Hematopoietic multipotent progenitor cell treated with erythropoietin and hydrocortisone succinate and interleukin-3 and kit ligand, for 17 days (in vitro differentiated cells): ENCODE measurements at places on chromosomes 2 and 18.

GRCh38 chr2:100394111-100394641 is 23.3 kb downstream of the CHST10 start:
- DNase-seq = no peak

- DNase-seq = no peak
Measured at GRCh38 chr2:20823917-20824316, 1.0 kb upstream of the LDAH start.

GRCh38 chr18:69900941-69901340 is 46.7 kb downstream of the CD226 start:
- DNase-seq = no peak

DNA sequence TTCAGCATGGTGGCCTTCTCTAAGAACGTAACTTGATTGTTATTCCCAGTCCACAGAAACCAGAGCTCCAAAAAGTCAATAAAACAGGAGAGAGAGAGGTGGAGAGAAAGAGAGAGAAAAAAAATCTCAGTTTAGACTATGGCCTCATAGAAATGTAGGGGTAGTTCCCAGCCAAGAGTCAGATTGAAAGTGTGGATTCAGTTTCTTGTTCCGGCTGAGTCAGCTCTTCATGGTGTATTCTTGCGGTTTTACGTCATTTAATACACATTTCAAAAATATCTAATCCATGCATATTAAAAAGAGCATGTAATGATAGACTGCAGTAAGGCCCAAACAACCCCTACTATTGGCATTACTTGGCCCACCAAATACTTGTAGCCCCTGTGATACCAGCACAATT is 303.9 kb downstream of the ETAA1 start:
- DNase-seq = no peak

DNA sequence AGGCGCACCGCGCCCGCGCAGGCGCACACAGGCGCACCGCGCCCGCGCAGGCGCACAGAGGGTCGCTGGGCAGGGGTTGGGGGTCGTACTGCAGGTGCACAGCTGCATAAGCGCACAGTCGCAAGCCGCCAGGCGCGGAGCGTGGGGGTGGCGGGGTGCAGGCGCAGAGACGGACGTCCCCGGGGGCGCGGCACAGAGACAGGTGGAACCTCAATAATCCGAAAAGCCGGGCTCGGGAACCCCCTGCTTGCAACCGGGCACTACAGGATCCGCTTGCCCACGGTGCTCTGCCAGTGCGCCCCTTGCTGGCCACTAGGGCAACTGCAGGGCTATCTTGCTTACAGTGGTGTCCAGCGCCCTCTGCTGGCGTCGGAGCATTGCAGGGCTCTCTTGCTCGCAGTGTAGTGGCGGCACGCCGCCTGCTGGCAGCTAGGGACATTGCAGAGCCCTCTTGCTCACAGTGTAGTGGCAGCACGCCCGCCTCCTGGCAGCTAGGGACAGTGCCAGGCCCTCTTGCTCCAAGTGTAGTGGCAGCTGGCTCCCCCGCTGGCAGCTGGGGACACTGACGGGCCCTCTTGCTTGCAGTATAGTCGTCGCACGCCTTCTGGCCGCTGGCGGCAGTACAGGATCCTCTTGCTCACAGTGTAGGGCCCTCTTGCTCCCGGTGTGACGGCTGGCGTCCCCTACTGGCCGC is 34.9 kb downstream of the FAM110C start:
- DNase-seq = peak; percentile 28

DNA sequence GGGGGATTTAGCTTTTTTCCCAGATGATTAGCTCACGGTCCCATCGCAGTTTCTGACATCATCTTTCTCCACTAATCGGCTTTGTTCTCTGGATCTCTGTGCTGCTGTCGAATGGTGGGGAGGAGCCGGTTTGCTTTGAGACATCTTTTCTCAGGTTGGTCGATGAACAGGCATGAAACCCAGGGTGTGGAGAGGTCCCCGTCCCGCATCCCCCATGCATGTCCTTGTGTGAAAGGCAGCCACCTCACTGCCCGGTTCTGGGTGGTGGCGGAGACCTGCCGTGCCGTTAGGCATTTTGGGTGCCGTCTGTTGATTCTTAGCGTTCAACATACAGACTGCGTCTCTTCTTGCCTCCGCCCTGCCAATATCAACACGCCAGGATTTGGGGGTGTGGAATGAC is 57.8 kb downstream of the CTDP1 start:
- no peak for DNase-seq

- no peak for DNase-seq
Measured at GRCh38 chr2:45342-46130, 769 bp downstream of the FAM110C start.

DNA sequence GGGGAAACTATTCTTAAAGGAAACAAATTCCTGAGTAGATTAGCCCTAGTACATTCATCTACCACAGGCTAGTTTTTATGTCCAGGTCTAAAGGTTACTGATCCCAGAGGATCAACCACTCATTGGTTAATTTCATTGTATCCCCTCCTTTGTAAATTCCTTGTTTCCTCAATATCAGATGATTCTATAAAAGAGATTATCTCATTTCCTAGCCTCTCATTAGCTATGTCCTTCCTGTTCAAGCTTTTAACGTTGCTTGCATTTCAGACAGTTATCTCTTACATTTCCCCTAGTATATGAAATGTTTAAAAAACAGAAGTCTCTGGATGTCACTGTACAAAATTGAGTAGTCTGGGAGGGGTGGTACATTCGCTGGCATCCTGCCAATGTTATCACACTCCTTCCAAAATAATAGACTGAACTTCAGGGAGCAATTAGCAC is 24.2 kb upstream of the ARMC9 start:
- DNase-seq = no peak

DNA sequence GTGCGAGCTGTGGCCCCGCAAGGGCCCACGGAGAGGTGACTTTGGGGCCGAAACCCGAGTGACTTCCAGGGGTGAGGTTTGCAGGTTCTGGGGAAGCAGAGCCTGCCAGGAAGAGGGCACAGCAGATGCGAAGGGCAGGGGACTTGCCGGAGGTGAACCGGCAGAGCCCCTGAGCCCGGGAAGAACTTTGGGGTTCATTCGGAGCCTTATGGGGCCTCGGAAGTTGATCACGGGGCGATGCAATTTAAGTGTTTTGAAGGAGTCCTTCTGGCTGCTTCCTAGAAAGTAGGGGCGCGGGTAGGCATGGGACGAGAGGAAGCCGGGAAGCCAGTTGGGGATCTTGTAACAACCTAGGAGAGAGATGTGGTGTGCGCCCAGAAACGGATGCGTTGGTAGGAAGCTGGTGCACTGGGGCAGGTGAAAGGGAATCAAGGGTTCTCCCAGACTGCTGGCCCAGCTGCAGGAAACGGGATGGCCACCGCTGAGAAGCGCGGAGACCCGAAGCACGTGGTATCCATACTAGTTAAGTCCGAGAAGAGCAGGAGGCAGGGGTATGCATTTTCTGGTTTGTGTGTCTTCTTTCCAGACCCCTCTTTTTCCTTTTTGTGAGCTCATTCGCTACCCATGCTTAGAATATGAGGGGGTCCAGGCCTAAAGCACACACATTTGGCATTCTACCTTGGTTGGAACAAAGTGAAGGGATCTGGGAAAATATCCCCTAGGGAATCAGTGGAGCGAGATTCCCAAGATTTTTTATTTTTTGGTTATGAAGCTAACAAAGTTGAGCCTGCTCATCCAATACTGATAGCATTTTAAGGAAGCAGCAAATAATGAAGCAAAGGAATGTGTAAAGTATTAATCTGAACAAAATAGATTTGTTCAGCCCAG is 758 bp downstream of the SCLY start:
- DNase-seq = no peak

DNA sequence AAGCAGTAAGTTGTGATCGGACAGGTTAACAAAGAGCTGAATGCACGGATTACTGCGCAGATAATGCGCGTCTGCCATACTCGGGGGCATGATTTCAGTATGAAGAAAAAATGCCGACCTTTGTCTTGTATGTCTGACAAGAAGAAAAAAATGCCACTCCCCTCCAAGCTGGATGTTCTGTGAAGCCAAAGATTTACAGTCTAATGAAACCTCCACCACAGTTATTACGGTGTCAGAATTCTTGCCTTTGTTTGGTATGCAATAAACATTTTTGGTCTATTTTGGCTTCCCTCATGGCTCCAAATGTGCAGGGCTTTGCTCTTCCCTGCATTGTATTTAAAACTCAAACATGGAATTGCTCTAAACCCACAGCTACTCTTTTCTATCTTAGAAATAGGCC is 72.2 kb upstream of the THUMPD2 start:
- DNase-seq = no peak

DNA sequence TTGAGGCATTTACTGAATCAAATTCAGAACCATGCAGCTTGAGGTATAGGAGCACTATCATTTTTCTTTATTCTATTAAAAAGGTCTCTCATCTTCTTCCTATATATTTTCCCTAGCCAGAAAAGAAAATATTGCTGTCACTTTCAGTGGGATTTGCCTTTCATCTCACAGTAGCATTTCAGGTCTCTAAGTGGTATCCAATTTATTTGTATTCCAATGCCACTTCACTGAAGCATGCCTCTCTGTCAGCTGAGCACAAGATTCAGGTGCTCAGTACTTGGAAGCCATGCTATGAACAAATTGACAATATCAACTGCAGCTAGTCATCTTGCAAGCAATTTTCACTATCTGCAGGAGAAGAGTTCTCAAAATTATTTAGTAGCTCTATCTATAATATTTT is 457.2 kb upstream of the SLC39A10 start:
- no peak for DNase-seq

- no peak for DNase-seq
Measured at GRCh38 chr18:48360376-48361021, 48.7 kb downstream of the ZBTB7C start.
